ENCODE measurements at places on chromosomes 16 and 17. TPM values are rescaled to one million over a fixed set of nuclear protein-coding genes. Genes with fewer than 3 reads are reported as not detected.

The SLC16A3 gene
- 192 TPM for total RNA-seq

The CACNG1 gene
- total RNA-seq, result not detected

The STH gene
- not detected for total RNA-seq

The CBFA2T3 gene
- total RNA-seq, result 0.06 TPM

The LRRC37A gene
- total RNA-seq, result 0.81 TPM

The CASKIN2 gene
- 25.2 TPM for total RNA-seq

The TEX14 gene
- total RNA-seq, result under 0.01 TPM
